Stimulated activated CD4-positive, alpha-beta T cell treated with anti-CD3 and anti-CD28 coated beads, Interleukin-15, amount 100 ng/mL, for 48 hours (primary cell): ENCODE measurements at places on chromosomes 16 and 17.

- peak; percentile 71 for DNase-seq
Observed at GRCh38 chr17:79803997-79804855, 7.3 kb upstream of the CBX8 start.

GRCh38 chr16:27639561-27640276, 89.8 kb downstream of the KATNIP start:
- DNase-seq: no peak

DNA sequence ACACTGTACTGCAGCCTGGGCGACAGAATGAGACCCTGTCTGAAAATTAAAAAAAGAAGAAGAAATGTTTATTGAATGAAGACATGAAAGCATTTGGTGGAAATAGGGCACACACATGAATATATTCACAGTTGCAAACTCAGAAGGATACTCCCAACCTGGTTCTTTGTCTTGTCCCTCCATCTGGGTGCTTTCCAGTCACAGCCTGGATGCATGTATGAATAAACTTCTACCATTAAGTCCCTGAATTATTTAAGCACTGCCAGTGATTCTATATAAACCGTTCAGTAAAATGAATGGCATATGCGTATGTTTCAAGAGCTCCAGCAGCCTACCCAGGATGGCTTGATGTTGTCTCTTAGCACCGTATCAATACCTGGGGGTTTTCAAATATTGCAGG, 591.1 kb downstream of the WWOX start:
- no peak for DNase-seq

GRCh38 chr17:61574542-61575351, 16.3 kb downstream of the NACA2 start:
- DNase-seq: no peak

GRCh38 chr17:13864521-13864920, 204.8 kb upstream of the COX10 start:
- no peak for DNase-seq

GRCh38 chr16:73170612-73171038, 122.7 kb upstream of the ZFHX3 start:
- DNase-seq: no peak

- DNase-seq: no peak
Observed at GRCh38 chr16:54447576-54448440, 161.2 kb upstream of the IRX3 start.

- no peak for DNase-seq
Observed at GRCh38 chr16:1167276-1168107, 14.6 kb downstream of the CACNA1H start.

DNA sequence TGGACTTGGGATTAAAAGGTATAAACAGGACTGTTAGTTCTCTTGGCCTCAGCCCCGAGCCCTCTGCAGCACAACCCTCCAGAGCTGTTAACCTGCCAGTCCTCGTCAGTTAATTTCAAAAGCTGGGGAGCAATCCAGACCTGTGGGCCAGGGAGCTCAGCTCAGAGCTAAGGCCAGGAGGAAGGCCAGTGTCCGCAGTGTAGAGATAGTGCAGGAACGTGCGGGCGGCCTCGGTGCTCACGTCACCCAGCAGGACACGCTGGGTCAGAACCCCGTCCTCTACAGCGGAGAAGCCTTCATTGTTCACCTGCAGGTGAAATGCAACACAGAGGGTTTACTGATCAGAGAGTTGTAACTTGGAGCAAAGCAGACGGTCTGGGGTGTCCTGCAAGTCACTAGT, 15.4 kb upstream of the NLRC3 start:
- DNase-seq: no peak

GRCh38 chr16:50371936-50372595, 3.3 kb upstream of the BRD7 start:
- no peak for DNase-seq

- no peak for DNase-seq
Observed at GRCh38 chr16:64240586-64240985, 881.3 kb downstream of the CDH11 start.

GRCh38 chr17:15348021-15348420, 6.6 kb upstream of the TEKT3 start:
- DNase-seq: no peak

DNA sequence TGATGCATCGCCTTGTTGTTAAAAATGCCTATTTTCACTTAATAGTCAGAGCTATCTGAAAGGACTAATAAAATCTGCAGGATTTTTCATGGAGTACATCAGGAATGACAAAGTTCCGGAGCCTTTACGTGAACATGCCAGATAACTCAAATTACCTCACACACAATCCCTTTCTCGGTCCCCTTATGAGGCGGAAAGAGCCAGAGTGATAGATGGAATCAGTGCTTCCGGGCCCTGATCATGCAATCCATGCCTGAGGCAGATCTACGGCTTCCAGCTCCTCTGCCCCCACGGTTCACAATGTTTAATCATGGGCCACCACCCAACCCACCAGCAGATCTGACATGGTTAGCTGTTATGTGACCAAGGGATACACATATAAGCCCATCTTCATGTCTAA, 17.0 kb downstream of the VPS53 start:
- DNase-seq: no peak

DNA sequence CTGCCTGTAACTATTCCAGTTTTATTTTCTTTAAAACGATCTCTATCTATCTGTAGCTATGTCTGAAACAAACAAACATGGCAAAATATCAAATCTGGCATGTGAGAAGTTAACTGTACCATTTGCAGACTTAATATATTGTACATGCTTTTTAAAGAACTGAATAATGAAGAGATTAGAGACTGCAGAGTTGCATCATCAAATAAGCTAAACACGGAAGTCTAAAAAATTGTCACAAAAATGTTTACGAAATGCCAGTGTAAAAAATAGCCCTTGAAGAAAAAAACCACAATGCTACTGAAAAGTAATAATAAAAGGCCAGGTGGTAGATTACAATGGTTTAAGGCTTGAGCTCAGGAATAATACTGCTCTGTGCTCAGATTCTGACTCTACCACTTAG, 43.1 kb downstream of the HS3ST3A1 start:
- no peak for DNase-seq

- no peak for DNase-seq
Observed at GRCh38 chr17:27546624-27547300, 84.2 kb upstream of the LGALS9 start.

DNA sequence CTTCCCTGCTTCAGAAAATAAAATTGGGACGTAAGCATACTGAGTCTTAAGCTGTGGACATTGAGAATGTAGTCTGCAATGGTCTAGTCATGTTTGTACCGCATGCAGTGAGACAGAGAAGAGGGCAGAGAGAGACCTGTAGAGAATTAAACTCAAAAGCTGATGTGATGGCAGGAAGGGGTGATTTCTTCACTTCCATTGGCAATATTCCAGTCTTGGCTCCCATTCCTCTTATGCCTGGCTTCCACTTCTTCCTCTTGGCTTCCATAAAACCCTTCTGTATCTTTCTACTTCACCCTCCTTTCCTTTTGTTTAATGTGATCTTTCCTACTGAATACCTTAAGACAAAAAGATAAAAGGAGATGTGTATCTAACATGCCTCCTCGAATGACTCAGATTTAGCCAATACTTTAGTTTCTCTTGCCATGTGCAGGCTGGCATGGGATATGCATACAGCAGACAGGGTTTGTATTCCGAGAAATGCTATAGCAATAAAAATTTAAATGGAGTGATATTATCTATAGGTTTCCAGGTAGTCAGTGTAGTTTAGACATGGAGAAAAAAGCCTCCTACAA, 423.1 kb upstream of the DYNLRB2 start:
- DNase-seq: no peak

GRCh38 chr16:69166946-69167930, 19.7 kb upstream of the SNTB2 start:
- no peak for DNase-seq

DNA sequence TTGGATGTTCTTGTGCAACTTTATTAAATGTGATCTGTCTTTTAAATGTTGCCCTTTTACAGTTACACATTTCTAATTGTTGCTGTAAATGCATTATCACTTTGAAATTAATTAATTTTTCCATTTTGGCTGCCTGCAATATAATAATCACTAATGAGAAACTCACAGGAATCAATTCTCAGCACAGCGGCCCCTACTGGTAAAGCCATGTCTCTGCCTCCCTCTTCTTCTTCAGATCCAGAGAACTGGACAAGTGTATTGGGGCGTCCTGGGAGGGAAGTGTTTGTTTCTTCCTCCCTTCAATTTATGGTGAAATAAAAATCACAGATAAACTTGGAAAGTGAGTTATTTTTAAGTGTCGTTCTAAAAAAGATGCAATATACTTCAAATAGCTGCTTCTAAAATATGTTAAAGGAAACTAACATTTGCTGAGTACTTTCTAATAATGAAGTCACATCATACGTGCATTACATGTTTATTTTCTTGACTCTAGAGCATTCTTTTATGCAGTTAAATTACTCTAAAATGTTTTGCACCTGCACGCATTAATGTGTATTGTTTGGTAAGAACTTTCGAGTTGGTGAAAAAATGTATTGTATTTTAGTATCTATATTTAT, 338.0 kb downstream of the WWOX start:
- DNase-seq: no peak

- no peak for DNase-seq
Observed at GRCh38 chr16:85994492-85995490, 95.8 kb downstream of the IRF8 start.

DNA sequence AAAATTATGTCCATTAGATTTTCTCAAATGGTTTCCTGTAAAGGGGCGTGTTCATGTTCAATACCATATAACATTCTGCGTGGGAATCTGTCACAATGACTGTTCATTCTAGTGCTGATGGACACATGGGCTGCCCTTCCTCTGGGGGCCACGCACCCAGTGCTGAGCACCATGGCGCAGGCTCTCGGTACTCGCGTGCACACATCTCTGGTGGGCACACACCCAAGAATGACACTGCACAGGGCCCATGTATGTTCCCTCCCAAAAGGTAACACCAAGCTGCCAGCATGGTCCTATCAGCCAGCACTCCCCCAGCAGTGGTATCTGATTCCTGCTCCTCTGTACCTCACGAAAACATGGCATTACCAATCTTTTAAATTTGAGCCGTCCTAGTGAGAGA, 13.7 kb downstream of the B9D1 start:
- DNase-seq: no peak

DNA sequence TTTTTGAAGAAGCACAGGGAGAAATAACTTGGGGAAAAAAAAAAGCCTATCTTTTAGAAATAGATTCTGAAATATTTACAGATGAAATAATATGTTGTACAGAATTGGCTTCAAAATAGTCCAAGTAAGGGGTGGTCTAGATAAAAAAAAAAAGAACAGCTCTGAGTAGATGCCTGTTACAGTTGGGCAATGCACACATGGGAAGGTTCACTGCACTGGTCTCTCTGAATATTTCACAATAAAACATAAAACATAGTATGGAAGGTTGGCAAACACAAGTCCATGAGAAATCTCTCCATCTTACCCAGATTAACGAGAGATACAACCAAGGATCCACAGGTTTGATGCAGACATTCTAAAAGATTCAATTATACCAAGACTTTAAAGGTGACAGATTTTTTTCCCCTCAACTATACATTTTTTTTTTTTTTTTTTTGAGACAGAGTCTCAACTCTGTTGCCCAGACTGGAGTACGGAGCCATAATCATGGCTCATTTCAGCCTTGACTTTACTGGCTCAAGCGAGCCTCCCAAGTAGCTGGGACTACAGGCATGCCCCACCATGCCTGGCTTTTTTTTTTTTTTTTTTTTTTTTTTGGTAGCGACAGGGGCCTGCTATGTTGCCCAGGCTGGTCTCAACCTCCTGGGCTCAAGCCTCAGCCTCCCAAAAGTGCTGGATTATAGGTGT, 58.0 kb downstream of the KANSL1 start:
- no peak for DNase-seq

DNA sequence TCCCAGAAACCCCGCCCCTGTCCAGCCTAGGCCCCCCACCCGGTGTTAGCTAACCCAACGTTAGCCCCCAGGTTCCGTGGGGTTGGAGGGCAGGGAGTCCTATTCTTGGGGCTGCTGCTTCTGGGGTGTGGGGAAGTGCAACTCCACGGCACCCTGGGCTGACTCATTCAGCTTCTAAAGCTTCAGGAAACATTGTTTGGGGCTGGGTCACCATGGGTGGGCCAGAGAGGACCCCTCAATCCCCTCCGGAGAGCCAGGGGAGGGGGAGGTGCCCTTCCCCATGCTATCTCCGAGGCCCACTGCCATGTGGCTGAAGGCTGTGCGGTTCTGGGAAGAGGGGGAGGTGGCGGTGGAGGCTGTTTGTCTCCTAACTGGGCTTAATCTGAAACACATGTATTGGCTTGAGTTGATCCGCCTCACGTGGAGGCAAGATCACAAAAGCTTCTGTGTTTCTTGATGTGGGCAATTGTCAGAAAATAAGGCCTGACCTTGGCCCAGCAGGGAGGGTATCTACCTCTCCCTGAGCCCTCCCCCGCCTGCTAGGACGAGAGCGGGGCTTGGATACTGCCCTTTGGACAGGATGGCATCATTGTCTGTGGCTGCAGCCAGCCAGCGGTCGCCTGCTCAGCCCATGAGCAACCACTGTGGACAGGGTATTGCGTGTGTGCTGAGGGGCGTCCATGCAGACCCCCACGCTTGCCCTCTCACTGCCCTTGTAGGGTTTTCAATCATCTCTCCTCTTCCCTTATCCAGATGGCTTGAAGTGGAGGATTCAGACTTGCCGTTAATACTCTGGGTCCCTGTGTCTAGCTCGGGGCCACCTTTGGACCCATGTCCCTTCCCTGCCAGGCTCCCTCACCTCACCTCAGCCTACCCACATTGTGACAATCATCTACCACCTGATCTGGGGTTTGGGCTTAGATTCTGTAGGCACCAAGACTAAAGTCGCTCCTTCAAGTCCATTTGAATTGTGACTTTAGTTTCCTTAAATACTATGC, 1.3 kb downstream of the SERPINF1 start:
- DNase-seq: no peak

GRCh38 chr16:85354686-85355514, 242.6 kb upstream of the CIBAR2 start:
- DNase-seq: no peak

DNA sequence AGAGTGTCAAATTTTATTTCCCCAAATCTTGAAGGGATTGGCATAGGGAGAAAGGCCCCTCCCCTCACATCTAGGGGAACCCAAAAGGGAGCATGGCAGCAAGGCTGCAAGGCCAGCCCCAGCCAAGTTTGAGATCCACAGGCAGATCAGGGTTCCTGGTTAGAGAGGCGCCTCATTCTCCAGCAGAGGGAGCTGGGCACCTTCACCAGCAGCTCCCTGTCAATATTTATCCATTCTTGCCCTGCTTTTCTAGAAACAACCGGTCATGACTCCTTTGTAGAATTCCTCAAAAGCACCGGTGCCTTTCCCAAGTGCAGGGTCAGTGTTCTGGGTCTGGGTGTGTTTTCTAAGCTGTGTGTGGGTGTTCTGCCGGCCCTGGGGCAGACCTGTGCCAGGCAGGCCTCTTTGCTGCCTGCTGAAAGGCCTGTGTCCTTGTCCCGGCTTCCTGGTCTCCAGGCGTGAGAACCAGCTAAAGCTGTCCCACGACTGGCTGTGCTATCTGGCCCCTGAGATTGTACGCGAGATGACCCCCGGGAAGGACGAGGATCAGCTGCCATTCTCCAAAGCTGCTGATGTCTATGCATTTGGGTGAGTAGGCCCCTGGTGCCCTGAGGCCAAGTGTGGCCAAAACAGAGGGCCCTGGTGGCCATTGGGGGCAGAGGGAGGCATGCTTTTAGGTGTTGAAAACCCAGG, 21.2 kb upstream of the LGALS9 start:
- no peak for DNase-seq

GRCh38 chr17:31269036-31269577, 27.9 kb downstream of the OMG start:
- DNase-seq: no peak
